ENCODE measurements at places on chromosomes 5 and 9. TPM values are rescaled to one million over a fixed set of nuclear protein-coding genes. Genes with fewer than 3 reads are reported as not detected.

C9 gene
- 0.42 TPM for polyA plus RNA-seq

PSD2 gene
- 0.39 TPM for polyA plus RNA-seq

SLC4A9 gene
- not detected for polyA plus RNA-seq

PPP2R2B gene
- 3.8 TPM for polyA plus RNA-seq

ANKRD20A1 gene
- polyA plus RNA-seq, result not detected

ESM1 gene
- 2.5 TPM for polyA plus RNA-seq

GRM6 gene
- polyA plus RNA-seq, result 0.48 TPM

FSTL4 gene
- 3.9 TPM for polyA plus RNA-seq

CER1 gene
- polyA plus RNA-seq, result 0.28 TPM

SPINK4 gene
- not detected for polyA plus RNA-seq

IRX2 gene
- polyA plus RNA-seq, result 0.10 TPM

TEX48 gene
- polyA plus RNA-seq, result not detected

IDNK gene
- polyA plus RNA-seq, result 4.4 TPM

SH3TC2 gene
- 2.5 TPM for polyA plus RNA-seq

NUTM2F gene
- polyA plus RNA-seq, result not detected

ARHGEF39 gene
- polyA plus RNA-seq, result 6.7 TPM

SPATA31C1 gene
- polyA plus RNA-seq, result not detected

SAXO1 gene
- polyA plus RNA-seq, result 0.14 TPM

GAPT gene
- polyA plus RNA-seq, result 1.5 TPM

ZNF454 gene
- polyA plus RNA-seq, result 4.3 TPM

STPG3 gene
- 0.16 TPM for polyA plus RNA-seq

PCDHA8 gene
- polyA plus RNA-seq, result not detected

JAKMIP2 gene
- polyA plus RNA-seq, result 0.80 TPM

Data from muscle of back (tissue), 13 donors.